ENCODE measurements at places on chromosomes 3 and 15.

GRCh38 chr3:188085584-188086560 is 68.1 kb upstream of the LPP start:
- DNase-seq, result no peak

DNA sequence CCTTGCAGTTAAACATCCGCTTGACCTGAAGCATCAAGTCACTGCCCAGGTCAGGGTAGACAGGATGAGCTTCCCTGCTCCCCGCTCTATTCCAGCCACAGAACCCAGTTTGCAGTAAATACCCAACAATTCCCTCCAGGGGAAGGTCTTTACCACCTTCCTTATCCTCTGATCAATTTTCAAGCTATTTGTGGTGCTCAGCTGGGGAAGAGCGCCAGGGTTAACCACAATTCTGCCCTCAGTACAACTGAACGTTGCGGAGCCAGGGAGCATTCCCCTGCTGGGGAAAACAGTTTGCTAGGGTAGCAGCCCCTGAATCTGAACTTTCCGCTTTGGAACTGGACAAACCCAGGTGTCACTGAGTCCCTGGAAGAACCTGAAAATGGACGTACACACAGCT is 28.5 kb downstream of the RBPMS2 start:
- DNase-seq, result no peak

DNA sequence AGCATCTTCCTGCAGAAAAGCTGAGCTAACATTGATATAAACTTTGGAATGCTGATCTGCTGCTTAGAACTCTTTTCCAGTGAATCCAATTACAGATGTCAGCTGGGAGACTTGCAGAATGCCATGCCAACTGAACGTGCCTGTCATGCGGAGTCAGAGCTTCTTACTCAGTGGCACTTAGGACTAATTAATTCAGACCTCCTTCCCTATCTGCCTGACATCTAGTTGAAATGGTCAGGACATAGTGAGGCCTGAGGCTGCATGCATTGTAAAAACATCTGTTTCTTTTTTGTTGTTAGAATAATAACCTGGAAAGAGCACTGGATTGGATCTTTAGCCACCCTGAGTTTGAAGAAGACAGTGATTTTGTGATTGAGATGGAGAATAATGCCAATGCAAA is 112.6 kb downstream of the USP13 start:
- DNase-seq, result no peak

DNA sequence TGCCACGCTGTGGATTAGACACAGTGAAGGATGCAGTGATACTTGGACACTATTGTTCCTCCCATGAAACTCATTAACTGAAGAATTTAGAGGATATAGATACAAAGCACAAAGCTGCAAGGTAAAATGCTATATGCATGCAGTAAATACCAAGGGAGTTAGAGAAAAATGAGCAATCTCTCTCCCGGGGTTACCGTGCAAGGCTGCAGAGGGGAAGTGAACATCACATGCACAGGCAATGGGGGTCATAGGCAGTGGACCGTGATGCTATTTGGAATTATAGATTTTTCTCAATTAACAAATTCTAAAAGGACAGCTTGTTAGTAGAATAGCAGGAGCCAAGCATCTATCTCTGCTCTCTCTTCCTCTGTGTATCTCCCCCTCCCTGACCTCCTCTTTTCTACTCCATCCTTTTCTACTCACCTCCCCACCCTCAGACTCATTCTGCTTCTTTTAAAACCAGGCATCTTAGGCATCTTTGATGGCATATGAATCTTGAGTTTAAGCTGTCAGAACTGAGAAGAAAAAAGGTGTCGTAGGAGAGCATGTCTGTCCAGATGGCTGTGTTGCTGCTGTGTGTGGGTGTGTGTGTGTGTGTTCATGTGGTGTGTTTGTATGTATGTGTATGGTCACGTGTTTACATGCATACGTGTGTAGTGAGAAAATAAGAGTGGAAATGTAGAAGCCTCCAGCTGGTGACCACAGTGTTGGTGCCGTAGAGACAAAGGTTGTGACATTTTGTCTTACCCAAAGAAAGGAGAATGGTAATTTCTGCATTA is 339.0 kb downstream of the EPHB1 start:
- DNase-seq, result no peak

DNA sequence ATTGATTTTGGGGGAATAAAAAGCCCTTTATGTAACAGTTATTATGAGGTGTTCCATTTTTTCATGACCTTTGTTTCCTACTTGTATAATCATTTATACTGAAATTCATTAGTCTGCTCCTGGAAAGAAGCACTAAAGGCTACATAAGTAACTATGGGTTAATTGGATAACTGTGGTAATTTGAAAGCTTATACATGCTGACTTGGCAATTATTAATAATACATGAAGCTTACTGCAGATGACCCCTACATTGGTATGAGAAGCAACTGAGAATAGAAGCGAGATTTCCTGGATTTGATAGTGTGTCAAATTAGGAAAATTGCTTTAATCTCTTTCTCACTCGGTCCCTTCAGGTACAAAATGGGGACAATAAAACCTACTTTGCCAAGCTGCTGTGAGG is 658.0 kb downstream of the ROBO1 start:
- no peak for DNase-seq

- DNase-seq, result no peak
Measured at GRCh38 chr3:174986685-174987084, 127.6 kb downstream of the NAALADL2 start.

- DNase-seq, result no peak
Measured at GRCh38 chr15:67116742-67117141, 51.3 kb downstream of the SMAD3 start.

Data from effector memory CD8-positive, alpha-beta T cell (primary cell).